ENCODE measurements at places on chromosomes 6 and 20. TPM values are rescaled to one million over a fixed set of nuclear protein-coding genes. Genes with fewer than 3 reads are reported as not detected.

DNA sequence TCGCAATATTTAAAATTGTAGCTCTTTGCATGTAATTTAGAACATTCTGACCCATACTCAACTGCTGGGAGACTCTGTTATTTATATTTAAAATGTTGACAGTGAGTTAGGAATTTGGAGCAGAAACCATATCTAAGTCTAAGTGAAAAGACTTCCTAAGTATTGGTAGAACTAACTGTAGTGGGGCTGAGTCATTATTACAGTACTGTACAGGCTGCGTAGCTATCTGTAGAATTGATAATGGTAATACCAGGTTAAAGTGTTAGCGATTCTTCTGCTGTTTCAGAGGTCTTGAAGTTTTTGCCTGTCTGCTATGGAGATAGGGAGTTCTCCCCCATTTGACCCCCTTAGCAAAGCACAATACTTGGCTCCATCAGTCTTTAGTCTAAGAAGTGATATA is 3.6 kb downstream of the TOP1 start:
- DNase-seq = no peak

DNA sequence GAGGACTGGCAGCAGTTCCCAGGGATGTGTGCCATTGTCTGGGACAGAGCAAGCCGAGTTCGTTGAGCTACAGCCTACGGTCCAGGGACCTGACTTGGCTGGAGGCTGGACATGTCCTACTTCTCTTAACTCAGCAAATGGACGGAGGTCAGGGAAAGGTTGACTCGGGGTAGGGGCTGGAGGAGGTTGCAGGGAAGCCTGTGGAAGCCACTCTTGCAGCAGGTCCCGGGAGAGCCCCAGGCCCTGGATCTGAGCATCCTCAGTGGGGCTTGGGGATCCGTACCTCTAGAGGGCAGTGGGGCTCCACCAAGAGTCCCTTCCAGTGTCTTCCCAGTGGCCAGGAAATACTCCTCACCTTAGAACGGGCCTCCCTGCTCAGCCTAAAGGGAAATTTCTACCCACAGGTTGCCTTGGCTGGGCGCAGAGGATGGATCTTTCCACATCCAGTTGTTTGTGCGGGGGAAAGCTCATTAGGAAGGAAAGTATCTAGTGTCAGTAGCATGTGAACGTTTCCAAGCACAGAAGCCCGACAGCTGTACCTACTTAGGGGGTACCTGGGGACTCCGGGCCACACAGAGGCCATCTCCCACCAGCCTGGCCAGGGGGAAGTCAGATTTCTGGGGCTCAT is 170.2 kb downstream of the NFATC2 start:
- peak; percentile 93 for DNase-seq

DNA sequence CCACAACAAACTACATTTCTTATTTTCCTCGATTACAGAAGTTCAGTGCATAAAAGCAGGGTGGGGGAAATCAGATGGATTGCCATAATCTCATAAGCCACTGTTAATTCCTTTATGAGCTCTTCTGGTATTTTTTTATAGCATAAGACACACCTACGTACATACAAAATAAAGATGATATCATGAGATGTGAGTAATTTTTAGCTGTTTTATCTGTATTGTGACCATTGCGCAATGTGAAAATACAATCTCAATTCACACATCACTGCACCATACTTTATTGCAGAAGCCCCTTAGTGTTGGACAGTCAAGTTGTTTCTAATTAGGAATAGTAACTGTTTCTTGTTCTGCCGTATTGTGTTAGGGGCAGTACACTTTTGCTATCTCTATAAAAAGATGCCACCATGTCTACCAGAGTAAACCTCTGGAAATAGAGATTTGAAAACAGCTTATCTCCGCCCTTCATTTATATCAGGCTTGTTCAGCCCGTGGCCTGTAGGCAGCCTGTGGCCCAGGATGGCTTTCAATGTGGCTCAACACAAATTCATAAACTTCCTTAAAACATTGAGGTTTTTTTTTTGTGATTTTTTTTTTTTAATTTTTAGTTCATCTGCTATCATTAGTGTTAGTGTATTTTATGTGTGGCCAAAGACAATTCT is 90.4 kb downstream of the FARS2 start:
- DNase-seq = no peak

- no peak for DNase-seq
Observed at GRCh38 chr6:92708270-92708669, 711.1 kb downstream of the EPHA7 start.

GRCh38 chr6:6315660-6316059 is 4.8 kb downstream of the F13A1 start:
- DNase-seq = peak; percentile 79

- DNase-seq = no peak
Observed at GRCh38 chr6:152089992-152090391, 282.5 kb downstream of the ESR1 start.

DNA sequence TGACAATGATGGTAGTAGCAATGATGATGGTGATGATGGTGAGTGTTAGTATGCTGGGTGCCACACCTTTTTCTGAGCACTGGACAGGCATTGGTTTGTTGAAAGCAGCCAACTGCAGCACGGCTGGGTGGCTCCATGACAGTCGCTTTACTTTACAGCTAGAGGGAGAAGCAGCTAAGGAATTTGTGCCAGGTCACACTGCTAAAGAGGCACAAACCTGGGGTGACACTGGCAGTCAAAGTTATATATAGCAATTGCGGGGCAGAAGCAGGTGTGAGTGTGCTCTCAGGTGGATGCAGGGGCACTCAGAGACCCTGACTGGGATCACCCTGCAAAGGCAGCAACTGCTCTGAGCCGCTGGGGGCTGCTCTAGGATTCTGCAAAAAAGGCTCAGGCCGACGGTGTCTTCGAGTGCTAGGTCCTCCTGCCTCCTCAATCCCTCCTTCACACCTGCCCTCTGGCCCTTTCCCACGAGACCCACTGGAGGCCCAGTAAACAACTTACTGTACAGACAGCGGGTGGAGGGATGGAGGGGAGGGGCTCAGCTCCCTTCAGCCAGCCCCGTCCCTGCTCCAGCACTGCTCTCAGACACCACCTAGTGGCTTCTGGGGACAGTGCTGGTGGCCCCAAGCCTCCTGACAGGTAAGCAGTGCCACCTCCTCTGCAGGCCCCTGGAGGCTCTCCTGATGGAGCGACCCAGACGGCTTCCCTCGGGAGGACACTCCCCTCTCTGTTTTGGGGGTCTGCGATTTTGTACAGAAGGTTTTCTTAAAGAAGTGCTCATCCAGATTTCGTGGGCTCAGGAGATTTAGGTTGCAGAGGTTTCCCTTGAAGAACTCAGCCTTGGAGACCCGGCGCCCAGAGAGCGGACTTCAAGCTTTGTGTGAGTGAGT is 4.4 kb upstream of the RPS21 start:
- peak; percentile 94 for DNase-seq

- DNase-seq = no peak
Observed at GRCh38 chr20:10314198-10314597, 95.6 kb downstream of the SNAP25 start.

Gene SNRNP48
- total RNA-seq = 27.0 TPM

Gene SEMG1
- total RNA-seq = 4.0 TPM

Gene ID4
- total RNA-seq = 7.0 TPM

Gene DYNLT2
- total RNA-seq = 3.3 TPM
